ENCODE measurements at places on chromosomes 16 and 17.

DNA sequence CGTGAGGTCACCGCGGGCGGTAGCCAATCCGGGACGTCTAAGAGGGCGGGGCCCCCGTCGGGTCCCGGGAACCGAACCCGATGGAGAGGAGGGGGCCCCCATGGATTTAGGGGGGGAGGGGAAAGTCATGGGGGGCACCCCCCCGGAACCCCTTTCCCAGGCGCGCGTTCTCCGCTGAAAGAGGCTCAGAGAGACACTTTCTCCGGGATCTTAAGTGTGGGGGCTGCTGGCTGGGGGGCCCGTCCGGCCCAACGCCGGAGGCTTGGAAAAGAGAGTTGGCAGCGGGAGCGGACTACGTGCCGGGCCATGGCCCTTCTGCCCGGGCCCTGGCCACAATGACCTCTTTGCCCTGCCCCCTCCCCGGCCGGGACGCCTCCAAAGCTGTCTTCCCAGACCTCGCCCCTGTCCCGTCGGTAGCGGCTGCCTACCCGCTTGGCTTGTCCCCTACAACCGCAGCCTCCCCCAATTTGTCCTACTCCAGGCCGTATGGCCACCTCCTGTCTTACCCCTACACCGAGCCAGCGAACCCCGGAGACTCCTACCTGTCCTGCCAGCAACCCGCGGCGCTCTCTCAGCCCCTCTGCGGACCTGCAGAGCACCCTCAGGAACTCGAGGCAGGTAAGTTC lies at the start of gene DLX4:
DLX4 (plus strand) TSS at position 57 of the 626 bp plus-strand sequence; CDS start at position 336, 279 bp downstream.
- peak; percentile 67 for DNase-seq

GRCh38 chr17:69473841-69474831 lies 59.6 kb downstream of the MAP2K6 start:
- DNase-seq: no peak

DNA sequence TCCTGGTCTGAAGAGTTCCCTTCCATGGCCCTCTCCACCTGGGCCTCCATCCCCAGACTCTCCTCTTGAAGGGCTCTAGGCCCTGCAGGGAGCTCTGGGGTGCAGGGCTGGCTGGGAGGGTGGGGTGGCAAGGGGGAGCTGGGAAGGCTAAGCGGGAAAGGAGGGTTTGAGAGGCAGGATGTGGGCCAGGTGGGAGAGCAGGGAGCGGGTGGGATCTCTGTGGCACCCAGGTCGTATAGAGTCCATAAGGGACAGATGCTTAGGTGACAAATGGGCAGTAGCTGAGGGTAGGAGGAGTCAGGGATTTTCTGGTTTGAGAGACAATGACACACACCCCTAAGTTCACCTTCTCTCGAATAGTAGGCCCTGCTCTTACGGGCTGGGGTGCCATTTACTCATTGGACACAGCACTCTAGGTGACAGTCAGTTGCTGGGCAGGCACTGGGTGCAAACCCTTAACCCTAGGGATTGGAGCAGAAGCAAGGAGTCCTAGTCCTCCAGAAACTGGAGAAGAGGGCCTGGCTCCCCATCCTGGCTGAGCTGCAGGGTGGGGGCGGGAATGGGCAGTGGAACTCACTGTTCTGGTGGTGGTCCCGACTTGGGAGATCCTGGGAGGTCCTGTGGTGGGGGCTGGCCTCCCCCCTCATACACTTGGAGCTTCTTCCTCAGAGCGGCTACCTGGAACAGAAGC lies 15.3 kb downstream of the KIF18B start:
- DNase-seq: no peak

DNA sequence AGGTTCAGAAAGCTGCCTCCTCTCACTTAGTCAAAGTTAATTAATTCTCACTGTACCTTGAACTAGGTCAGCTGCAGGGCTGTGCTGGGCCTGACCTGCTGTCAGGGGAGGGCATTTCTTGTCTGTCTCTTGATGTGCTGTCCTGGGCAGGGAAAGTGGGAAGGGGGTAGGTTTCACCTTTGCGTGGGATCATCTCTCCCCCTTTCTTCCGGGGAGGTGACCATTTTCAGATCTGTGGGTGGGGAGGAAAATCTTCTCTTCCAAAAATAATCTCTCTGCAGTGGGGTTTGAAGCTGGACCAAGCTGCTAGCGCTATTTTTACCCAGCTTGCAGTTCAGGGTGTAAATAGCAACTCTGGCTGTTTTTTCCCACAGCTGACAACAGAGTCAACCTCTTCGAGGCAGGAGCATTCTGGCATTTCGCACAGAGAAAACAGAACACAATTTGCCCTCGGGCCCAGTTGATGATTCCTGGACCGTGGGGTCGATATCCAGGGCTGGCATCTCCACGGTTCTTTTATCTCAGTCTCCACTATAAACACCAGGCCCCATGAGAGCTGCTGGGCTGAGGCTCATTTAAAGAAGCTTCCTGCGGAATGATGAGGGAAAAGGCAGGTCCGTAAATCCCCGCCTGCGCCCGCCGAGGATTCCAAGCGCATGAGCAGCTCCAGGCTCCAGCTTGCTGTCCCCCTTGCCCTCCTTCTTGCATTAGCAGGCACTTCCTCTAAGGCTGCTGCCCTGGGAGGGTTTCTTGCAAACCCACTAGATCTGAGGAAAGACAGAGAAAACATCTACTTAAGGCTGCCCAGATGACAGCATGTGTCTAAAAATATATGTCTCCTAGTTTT lies 93.9 kb downstream of the YPEL2 start:
- no peak for DNase-seq

DNA sequence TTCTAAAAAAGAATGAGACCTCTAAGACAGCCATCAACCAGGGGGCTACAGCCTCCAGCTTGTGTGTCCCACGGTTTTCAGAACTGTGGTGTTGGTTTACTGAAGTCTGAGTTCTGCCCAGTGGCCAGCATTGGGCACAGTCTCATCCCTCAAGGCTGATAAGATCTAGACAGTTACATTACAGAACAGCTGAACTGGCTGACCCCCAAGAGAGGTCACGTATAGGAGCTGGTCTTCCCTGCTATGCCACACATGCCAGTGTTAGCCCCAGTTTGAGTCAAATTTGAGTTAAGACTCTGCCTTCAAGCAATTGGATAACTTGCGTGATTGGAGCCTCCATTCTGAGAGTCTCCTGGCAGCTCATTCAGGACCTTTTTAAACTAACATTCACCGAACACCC lies 14.8 kb upstream of the NUP93 start:
- no peak for DNase-seq

DNA sequence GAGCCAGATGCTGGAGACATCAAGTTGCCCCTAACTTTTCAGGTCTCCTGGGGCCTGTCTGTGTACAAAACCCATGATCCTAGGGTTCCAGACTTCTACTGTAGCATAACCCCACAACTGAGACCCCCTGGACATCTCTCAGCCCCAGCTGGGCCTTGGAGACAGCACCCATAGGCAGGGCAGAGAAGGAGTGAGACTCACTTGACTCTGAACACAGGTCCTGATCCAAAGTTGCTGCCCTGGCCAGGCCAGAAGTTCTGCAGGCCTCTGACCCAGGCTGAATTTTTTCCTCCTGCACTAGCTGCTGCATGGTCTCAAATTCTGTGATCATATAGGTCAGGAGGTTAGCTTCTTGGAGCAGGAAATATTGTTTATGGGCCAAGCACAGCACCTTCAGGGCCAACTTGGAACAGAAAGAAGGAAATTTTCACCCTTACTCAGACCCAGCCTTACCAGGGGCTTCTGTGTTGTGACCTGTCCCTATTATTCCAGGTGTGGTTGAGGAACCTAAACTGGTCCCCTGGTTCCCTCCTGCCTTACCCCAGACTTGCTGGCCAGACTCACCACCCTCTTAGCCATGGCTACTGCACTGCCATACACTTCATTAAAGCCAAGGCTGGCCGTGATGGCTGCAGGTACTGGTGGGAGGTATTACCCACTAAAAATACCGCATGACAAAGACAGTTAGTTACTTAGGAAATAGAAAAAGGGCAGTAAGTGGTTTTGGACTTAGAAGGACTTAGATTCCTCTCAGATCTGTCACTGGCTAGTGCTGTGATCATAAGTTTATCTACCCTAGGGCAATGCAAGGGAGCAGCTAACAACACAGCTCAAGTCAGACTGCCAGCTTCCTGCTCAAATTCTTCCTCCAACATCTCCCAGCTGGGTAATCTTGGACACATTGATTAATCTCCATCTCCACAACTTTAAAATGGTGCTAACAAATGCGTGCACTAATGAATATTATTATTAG lies 2180.1 kb downstream of the TP53TG3F start:
- DNase-seq: no peak

- DNase-seq: no peak
Measured at GRCh38 chr17:7739746-7740145, 22.2 kb downstream of the DNAH2 start.

- DNase-seq: no peak
Measured at GRCh38 chr17:66767154-66767933, 67.6 kb upstream of the CACNG5 start.

GRCh38 chr17:42111265-42111636 lies 1.3 kb downstream of the DHX58 start:
- no peak for DNase-seq

GRCh38 chr17:63436523-63437110 lies 9.5 kb downstream of the CYB561 start:
- no peak for DNase-seq

GRCh38 chr17:35915153-35915964 lies 15.2 kb downstream of the RDM1 start:
- no peak for DNase-seq

- DNase-seq: no peak
Measured at GRCh38 chr16:19393226-19394111, 24.2 kb upstream of the TMC5 start.

DNA sequence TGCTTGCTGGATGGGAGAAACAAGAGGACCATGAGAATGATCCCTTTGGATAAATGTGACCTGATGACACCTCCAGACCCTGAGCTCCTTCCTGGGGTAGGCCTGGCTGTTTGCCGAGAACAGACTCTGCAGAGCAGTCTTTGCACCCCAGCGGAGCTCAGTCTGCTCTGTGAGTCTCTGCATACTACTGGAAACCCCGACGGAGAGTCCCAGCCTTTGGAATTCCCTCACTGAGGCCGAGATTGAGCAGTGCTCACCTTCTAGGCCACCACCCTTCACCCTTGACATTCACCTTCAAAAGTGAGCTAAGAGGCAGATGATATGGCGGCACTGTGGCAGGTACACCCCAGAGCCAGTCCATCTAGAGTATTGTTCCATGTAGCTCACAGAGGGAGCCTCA lies 172.2 kb upstream of the CDH13 start:
- no peak for DNase-seq

- DNase-seq: no peak
Measured at GRCh38 chr17:81576621-81577277, 24.6 kb upstream of the FAAP100 start.

GRCh38 chr16:19874851-19875546 lies 9.6 kb downstream of the GPRC5B start:
- DNase-seq: no peak

GRCh38 chr16:19926449-19927390 lies 42.1 kb upstream of the GPRC5B start:
- DNase-seq: no peak

- DNase-seq: no peak
Measured at GRCh38 chr17:9890124-9890523, 14.9 kb downstream of the RCVRN start.

- DNase-seq: no peak
Measured at GRCh38 chr17:77257596-77258458, 117.1 kb downstream of the SEC14L1 start.

DNA sequence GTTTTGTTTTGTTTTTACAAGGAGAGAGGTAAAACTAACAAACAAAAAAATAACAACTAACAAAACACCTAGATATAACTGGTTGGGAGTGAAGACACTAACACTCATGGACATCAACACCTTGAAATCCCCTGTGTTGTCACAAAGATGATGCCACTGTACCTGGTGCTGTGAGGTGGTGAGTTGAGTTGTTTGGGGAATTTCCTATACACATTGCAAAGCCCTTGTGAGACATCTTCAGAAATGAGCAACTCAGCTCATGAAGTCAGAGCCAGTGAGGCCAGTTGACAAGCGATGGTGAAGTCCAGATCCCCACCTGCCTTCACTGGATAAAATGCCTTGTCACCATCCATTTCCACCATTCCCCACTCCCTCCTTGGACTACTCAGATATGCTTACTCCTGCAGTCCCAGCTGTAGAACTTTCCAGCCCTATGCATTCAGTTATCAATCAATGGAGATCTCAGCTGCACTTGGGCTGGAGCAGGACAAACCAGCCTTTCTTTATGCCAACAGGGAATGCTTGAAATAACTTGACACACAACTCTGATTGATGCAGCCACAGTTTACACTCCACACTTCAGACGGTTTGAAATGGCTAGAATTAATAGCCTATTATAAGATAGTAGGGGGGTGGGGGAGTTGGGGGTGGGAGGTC lies 22.2 kb downstream of the ANKFN1 start:
- DNase-seq: no peak

DNA sequence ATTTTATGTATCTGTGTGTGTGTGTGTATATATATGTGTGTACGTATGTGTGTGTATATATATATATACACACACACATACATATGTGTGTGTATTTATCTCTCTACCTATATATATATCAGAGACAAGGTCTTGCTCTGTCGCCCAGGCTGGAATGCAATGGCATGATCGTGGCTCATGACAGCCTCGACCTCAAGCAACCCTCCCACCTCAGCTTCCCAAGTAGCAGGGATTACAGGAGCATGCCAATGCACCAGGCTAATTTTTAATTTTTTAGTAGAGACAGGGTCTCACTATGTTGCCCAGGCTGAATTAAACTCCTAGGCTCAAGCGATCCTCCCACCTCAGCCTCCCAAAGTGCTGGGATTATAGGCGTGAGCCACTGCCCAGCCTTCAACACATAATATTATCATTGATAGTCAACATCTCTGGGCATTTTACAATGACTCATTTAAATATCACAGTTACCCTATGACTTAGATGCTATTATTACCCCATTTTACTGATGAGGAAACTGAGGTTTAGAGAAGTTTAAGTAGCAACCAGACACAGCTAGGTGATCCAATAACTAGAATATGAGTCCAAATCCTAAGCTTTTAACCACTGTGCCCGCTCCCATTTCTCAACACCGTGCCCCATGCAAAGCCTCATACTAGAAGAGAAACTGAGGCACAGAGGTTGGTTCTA lies 24.3 kb downstream of the G6PC3 start:
- no peak for DNase-seq

GRCh38 chr16:59905131-59905530 lies 1171.0 kb upstream of the GOT2 start:
- no peak for DNase-seq

DNA sequence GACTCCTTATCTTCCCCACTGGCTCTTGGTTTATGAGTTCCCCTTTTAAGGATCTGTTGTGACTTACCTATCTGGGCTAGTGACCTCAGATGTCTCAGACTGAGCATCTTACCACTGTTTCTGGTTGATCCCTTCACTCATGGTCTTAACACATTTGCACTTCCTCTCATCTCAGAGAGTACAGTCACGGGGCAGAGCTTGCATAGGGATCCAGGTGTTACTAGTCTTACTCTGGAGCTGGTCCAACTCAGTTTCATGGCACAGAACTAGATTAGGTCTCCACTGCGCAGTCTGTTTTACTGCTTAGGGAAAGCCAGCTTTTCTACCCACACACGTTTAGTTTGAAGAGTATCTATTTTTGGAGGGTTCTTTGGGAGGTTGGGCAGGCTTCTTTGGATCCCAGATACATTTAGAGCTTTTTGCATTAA lies 10.2 kb downstream of the GABARAPL2 start:
- no peak for DNase-seq

Data from activated CD4-positive, alpha-beta T cell treated with anti-CD3 and anti-CD28 coated beads, Interleukin-2, amount 10 ng/mL, durations not matched to agents 24 days and 14 days (primary cell).